ENCODE measurements at places on chromosomes 2 and 18. TPM values are rescaled to one million over a fixed set of nuclear protein-coding genes. Genes with fewer than 3 reads are reported as not detected.

Gene LOXHD1
- polyA plus RNA-seq: 0.49 TPM

DNA sequence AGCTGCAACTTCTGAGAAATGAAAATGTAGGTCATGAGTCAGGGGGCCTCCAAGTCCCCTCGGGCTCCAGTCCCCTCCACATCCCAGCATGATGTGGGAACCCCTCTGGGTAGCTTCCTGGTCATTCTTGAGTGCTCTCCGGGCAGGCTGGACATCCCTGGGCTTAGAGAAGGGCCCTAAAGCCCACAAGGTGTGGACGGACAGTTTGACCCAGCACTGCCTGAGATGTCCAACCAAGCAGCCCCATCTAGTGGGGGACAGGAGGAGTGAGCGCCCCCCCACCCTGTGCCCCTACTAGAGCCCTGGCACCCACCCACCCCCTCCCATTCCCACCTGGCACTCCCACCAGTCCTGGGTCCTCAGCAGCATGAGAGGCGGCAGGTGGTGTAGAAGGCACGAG lies 46.0 kb downstream of the CYP27C1 start:
- H3K4me3 ChIP-seq: no peak overlapping the region
- peaks cover 28% of the 10 kb centered on the region for H3K4me1 ChIP-seq
- H3K27ac ChIP-seq: no peak overlapping the region
- DNase-seq: no peak
- no peaks in the 10 kb centered on the region for H3K27me3 ChIP-seq
- no peaks in the 10 kb centered on the region for H3K36me3 ChIP-seq

DNA sequence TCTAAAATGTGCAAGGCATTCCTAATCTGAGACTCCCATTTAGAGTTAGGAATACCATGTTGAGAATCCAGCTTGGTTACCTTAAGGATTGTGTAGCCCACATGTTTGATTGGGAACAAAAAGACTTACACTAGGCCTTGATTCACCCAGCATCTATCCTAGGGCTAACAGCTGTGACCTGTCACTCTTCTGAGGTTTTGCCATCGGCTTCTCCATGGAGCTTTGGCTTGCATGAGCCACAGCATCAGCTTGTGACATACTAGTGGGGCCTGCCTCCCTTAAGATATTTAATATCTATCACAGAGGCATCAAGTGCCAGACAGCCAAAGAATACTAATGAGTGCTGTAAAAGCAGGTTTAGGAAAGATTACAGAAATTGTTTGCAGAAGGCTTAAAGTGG lies 241.3 kb upstream of the UBE2E3 start:
- H3K4me1 ChIP-seq: no peaks in the 10 kb centered on the region
- no peaks in the 10 kb centered on the region for H3K36me3 ChIP-seq
- DNase-seq: no peak
- H3K4me3 ChIP-seq: no peak overlapping the region
- H3K27me3 ChIP-seq: no peaks in the 10 kb centered on the region

DNA sequence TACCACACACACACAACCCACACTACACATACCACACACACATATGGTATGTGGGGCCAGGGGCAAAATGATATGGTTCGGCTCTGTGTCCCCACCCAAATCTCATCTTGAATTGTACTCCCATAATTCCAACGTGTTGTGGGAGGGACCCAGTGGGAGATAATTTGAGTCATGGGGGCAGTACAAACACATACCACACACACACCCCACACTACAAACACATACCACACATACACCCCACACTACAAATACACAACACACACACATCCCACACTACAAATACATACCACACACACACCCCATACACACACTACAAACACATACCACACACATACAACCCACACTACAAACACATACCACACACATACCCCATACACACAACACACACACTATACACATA lies 117.8 kb downstream of the TTC32 start:
- no peaks in the 10 kb centered on the region for H3K27me3 ChIP-seq
- no peak overlapping the region for H3K4me3 ChIP-seq
- no peak for DNase-seq
- H3K4me1 ChIP-seq: no peaks in the 10 kb centered on the region
- H3K27ac ChIP-seq: no peak overlapping the region

- H3K36me3 ChIP-seq: no peaks in the 10 kb centered on the region
- no peaks in the 10 kb centered on the region for H3K4me1 ChIP-seq
- DNase-seq: no peak
Measured at GRCh38 chr2:19548116-19548515, 189.7 kb upstream of the OSR1 start.

Gene ALS2
- polyA plus RNA-seq: 29.8 TPM

Gene PTH2R
- 0.46 TPM for polyA plus RNA-seq

Gene GREB1L
- polyA plus RNA-seq: 1.8 TPM

DNA sequence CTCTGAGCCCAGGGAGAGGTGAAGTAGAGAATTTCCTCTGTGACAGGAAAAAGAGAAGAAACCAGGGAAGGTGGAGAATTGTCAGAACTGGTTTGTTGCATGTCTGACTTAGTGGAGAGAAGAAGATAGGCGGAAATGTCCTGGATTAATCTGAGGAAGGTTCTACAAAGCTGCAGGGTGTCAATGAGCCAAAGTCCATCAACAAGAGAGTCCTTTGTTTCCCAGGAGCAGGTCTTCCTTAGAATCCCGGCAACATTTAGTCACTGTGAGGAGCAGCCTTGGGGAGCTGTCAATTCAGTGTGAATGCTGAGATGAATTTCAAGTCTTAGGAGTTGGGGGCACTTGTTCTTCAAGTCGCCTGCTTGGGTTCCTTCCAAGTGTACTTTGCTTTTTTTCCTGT lies 88.4 kb upstream of the CELF4 start:
- no peak for DNase-seq
- no peaks in the 10 kb centered on the region for H3K36me3 ChIP-seq
- H3K27ac ChIP-seq: no peak overlapping the region
- H3K4me3 ChIP-seq: no peak overlapping the region
- no peaks in the 10 kb centered on the region for H3K27me3 ChIP-seq
- no peaks in the 10 kb centered on the region for H3K4me1 ChIP-seq

DNA sequence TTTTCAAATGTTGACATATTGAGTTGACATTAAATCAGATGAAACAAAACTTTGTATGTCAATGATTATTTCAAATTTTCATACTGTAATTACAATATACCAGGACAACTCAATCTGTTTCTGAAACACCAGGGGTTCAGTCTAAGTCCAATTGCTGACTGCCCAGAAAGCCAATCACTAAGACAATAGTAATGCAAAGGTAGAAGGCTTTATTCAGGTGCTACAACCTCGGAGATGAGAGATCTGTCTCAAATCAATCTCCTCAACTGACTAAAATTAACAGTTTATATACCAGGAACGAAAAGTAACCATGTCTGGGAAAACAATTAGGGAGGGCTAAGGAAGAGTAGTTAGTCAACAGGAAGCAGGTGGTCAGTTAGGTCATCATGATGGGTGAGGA lies 1400.4 kb downstream of the SUCLG1 start:
- DNase-seq: no peak
- no peaks in the 10 kb centered on the region for H3K36me3 ChIP-seq
- no peak overlapping the region for H3K4me3 ChIP-seq
- H3K27me3 ChIP-seq: no peaks in the 10 kb centered on the region
- no peak overlapping the region for H3K27ac ChIP-seq

Gene ZSWIM2
- not detected for polyA plus RNA-seq

Gene DSG1
- 0.19 TPM for polyA plus RNA-seq

GRCh38 chr18:50187659-50188058 lies 7.3 kb downstream of the MYO5B start:
- no peaks in the 10 kb centered on the region for H3K36me3 ChIP-seq
- H3K27ac ChIP-seq: no peak overlapping the region
- H3K4me1 ChIP-seq: peaks cover 6% of the 10 kb centered on the region

DNA sequence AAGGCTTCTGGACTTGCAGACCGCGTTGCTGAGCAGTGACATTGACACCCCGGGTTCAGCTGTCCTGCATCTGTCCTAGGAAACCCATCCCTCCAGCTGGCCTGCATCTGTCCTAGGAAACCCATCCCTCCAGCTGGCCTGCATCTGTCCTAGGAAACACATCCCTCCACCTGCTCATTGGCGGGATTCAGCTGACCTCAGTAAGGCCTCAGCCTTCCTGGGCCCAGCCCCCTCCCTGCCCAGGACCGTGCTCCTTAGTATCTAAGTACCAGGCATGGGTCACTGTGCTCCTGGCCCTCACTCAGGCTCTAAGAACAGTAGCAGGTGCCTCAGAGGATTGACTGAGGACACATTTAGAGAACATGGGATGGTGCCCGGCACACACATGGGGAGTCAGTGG lies 1.2 kb downstream of the MLPH start:
- no peaks in the 10 kb centered on the region for H3K36me3 ChIP-seq
- H3K4me1 ChIP-seq: peaks cover 13% of the 10 kb centered on the region
- H3K27ac ChIP-seq: no peak overlapping the region
- H3K27me3 ChIP-seq: peaks cover 42% of the 10 kb centered on the region
- DNase-seq: no peak

Gene TSPYL6
- polyA plus RNA-seq: 0.06 TPM

GRCh38 chr18:6486313-6486712 lies 71.6 kb upstream of the L3MBTL4 start:
- H3K36me3 ChIP-seq: no peaks in the 10 kb centered on the region
- H3K4me1 ChIP-seq: no peaks in the 10 kb centered on the region
- H3K27me3 ChIP-seq: peaks cover 2% of the 10 kb centered on the region
- no peak overlapping the region for H3K4me3 ChIP-seq
- H3K27ac ChIP-seq: no peak overlapping the region

DNA sequence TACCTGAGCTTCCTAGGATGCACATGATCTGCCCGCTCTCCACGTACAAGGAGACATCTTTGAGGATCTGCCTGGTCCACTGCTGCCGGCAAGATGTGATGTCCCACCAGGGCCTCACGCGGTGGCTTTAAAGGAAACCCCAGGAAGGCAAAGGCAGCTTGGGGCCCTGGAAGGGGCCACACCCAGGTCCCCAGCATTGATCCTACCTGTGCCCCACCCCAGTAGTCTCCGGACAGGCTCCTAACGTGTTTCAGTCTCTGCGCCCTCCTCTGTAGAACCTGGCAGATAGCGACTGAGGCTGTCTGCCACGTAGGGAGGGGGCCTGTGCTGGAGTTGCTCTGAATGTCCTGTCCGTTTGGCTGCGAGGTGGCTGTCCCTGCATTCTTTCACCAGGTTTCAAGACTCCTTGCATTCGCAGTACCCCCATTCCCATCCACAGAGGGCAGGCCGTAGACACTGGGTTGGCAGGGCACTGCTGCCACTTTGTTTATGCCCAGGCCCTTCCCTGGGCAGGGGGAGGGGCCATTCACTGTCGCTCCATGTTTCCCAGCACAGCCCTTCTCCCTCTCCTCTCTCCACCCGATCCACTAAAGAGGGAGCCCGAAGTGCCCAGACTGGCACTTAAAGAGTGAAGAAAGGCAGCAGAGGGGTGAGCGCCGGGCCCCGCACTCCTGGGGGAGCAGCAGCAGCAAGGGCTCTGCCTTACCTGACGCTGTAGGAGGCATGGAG lies 644 bp downstream of the ABCG5 start:
- H3K27me3 ChIP-seq: no peaks in the 10 kb centered on the region
- no peaks in the 10 kb centered on the region for H3K36me3 ChIP-seq
- no peak for DNase-seq
- H3K4me3 ChIP-seq: peak overlapping the region; percentile 27
- H3K4me1 ChIP-seq: peaks cover 30% of the 10 kb centered on the region
- peak overlapping the region; percentile 50 for H3K27ac ChIP-seq

GRCh38 chr2:207768168-207768865 lies 1.4 kb downstream of the FZD5 start:
- peaks cover 29% of the 10 kb centered on the region for H3K4me1 ChIP-seq
- peak; percentile 65 for DNase-seq
- peaks cover 20% of the 10 kb centered on the region for H3K36me3 ChIP-seq
- peak overlapping the region; percentile 91 for H3K27ac ChIP-seq
- peaks cover 9% of the 10 kb centered on the region for H3K27me3 ChIP-seq

DNA sequence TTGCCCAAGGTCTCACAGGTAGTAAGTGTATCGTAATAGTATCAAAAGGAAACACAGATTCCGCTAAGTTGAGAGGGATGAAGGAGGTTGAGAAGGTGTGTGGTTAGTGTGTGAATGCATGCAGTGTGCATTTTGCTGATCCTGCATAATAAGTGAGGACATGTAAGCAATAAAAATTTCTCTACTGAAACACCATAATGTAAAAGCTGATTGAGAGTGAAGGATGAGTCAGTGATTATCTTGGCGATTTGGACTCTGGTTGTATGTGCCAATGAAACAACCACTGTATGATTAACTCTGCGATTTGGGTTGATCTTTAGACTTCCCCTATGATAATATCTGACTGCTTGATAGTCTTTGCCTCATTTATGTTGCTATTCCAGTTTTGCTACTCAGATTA lies 16.7 kb upstream of the ADGRF3 start:
- H3K27ac ChIP-seq: peak overlapping the region; percentile 58
- no peak overlapping the region for H3K4me3 ChIP-seq
- no peaks in the 10 kb centered on the region for H3K27me3 ChIP-seq
- H3K36me3 ChIP-seq: peaks cover 16% of the 10 kb centered on the region

DNA sequence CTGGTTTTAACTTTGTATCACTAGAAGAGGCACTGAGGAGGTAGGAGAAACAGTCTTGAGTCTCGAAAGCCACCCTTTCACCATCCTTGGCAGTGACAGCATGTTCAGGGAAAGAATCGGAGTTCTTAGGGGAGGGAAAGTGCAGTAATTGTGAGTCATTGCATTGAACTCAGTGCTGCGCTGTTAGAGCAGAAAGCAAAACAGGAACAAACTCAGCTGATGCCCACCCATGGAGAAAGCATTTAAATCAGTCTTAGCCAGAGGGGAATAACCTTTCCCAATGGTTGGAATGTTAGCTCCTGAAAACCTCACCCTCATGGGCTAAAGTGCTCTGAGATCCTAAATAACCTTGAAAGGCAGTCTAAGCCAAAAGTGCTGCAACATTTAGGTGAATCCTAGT lies 845.6 kb upstream of the CNTNAP5 start:
- no peak overlapping the region for H3K27ac ChIP-seq
- H3K36me3 ChIP-seq: no peaks in the 10 kb centered on the region
- H3K4me3 ChIP-seq: no peak overlapping the region
- H3K4me1 ChIP-seq: no peaks in the 10 kb centered on the region
- no peaks in the 10 kb centered on the region for H3K27me3 ChIP-seq
- peak; percentile 1 for DNase-seq

Gene RSAD2
- polyA plus RNA-seq: 3.7 TPM

DNA sequence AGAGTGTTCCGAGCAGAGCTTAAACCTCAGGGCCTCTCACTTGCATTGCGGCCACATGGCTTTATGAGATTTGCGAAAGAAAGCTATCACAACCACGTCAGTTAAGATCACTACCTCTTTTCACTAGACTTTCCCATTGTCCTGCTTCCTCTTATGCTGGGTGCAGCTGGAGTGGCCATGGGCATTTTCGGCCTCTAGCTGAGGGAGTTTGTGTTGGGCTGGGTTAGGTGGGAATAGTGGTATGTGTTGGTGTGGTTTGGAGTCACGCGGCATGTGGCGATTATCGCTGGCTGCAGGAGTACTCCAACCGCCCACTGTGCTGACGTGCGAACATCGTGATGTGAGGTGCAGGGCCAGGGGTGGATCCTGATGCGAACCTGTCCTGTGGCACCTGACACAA lies 27.1 kb downstream of the RALB start:
- no peak overlapping the region for H3K27ac ChIP-seq
- H3K4me3 ChIP-seq: no peak overlapping the region
- no peaks in the 10 kb centered on the region for H3K4me1 ChIP-seq
- no peaks in the 10 kb centered on the region for H3K27me3 ChIP-seq
- DNase-seq: no peak

Gene LBH
- 32.6 TPM for polyA plus RNA-seq

Gene ASB18
- polyA plus RNA-seq: 0.03 TPM

Gene IHH
- polyA plus RNA-seq: 68.4 TPM

GRCh38 chr2:240238786-240239185 lies 98.3 kb upstream of the OTOS start:
- H3K36me3 ChIP-seq: no peaks in the 10 kb centered on the region
- no peaks in the 10 kb centered on the region for H3K27me3 ChIP-seq
- H3K4me3 ChIP-seq: no peak overlapping the region
- no peak for DNase-seq
